ENCODE measurements at places on chromosomes 4 and X. TPM values are rescaled to one million over a fixed set of nuclear protein-coding genes. Genes with fewer than 3 reads are reported as not detected.

GALNTL6 gene
- total RNA-seq: not detected

C4orf36 gene
- 0.57 TPM for total RNA-seq

POU3F4 gene
- not detected for total RNA-seq

FRMD7 gene
- not detected for total RNA-seq

MAGEB1 gene
- total RNA-seq: not detected

SLITRK4 gene
- 3.9 TPM for total RNA-seq

WDR17 gene
- total RNA-seq: under 0.01 TPM

EDNRA gene
- total RNA-seq: under 0.01 TPM

RHOH gene
- 0.57 TPM for total RNA-seq

CCNB3 gene
- 0.19 TPM for total RNA-seq

PACRGL gene
- total RNA-seq: 17.0 TPM

CHRNA9 gene
- not detected for total RNA-seq

AKAP4 gene
- total RNA-seq: under 0.01 TPM

USP17L18 gene
- not detected for total RNA-seq

EFHC2 gene
- total RNA-seq: not detected

TMEM175 gene
- total RNA-seq: 10.8 TPM

SPOCK3 gene
- not detected for total RNA-seq

CT45A10 gene
- total RNA-seq: not detected

MAGEC2 gene
- total RNA-seq: not detected

Data from vein endothelial cell (primary cell).